ENCODE measurements at places on chromosomes 2 and 18.

DNA sequence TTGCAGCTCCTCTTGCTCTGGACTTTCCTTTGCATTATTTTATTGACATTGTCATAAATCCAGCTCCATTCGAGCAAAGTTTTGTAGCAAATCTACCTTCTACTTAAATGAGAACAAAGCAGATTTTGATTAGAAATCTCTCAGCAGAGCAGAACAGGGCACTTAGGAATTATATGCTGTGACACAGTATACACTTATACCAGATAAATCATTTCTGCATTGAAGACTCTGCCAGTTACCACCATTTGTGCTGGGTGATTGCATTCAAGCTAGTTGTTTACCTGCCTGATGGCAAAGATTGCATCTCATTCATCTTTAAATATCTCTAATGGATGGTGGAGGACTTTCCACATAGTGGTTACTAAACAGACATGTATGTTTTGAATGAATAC lies 441.7 kb upstream of the HNMT start:
- no peak for DNase-seq

DNA sequence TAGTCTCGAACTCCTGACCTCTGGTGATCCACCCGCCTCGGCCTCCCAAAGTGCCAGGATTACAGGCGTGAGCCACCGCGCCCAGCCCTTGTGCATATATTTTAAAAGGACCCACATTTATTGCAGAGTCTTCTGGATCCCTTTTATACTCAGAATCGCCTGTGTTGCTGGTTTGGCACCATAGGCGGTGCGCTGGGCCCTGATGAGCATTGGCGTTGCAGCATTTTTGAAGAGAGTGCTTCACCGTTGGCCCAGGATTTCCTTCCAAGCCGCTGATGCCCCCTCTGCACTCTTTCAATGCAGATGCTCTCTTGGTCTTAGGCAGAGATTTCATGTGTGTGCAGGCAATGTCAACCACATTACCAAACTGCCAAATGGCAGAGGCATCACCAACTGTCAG lies 13.5 kb upstream of the TFCP2L1 start:
- DNase-seq = no peak

GRCh38 chr2:28404086-28404485 lies 11.4 kb downstream of the FOSL2 start:
- no peak for DNase-seq

GRCh38 chr18:43192408-43192807 lies 76.9 kb upstream of the RIT2 start:
- DNase-seq = no peak

DNA sequence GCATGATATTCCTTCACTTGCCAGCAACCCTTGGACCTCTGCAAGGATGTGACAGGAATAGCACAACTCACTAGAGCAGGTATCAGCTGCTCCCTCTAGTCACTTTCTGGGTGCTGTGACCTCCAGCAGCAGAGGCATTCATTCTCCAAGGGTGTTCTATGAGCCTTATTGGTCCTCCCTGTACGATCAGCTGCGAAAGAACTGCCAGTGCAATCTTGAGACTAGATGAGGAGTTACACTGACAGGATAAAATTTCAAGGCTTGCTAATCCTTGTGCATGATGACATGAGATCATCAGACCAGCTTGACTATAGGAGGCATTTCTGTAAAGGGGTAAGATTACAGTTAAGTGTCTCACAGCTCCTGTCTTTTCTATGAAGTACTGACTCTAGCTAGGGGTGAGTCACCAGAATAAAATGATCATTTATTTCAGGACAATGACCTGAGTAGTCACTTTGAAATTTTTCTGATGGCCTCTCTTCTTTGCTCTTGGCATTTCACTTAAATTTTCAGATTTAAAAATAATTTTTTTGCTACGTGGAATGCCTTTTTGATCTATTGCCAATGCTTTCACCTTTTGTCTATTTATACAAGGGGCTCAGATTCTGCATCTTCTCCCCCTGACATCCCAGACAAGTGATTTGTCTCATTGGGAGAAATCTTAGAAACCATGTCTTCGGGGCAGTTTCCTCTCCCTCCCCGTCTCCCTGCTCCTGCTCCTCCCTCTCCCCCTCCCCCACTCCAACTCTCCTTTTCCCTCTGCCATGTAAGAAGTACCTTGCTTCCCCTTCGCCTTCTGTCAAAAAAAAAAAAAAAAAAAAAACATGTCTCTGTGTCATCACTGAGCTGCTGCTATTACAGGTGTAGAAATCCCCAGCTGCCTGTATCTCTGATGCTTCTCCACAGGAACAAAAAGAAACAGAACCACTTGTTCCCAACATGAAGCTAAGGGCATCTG lies 49.2 kb upstream of the FRZB start:
- DNase-seq = peak; percentile 93

- DNase-seq = no peak
Measured at GRCh38 chr2:162017233-162017632, 56.8 kb downstream of the DPP4 start.

- peak; percentile 41 for DNase-seq
Measured at GRCh38 chr2:236715491-236715961, 145.9 kb downstream of the ACKR3 start.

- DNase-seq = peak; percentile 0
Measured at GRCh38 chr2:33791625-33792024, 192.5 kb upstream of the FAM98A start.

- DNase-seq = no peak
Measured at GRCh38 chr2:117755768-117756167, 58.7 kb upstream of the DDX18 start.

GRCh38 chr2:80244905-80245584 lies 59.5 kb downstream of the LRRTM1 start:
- DNase-seq = no peak

DNA sequence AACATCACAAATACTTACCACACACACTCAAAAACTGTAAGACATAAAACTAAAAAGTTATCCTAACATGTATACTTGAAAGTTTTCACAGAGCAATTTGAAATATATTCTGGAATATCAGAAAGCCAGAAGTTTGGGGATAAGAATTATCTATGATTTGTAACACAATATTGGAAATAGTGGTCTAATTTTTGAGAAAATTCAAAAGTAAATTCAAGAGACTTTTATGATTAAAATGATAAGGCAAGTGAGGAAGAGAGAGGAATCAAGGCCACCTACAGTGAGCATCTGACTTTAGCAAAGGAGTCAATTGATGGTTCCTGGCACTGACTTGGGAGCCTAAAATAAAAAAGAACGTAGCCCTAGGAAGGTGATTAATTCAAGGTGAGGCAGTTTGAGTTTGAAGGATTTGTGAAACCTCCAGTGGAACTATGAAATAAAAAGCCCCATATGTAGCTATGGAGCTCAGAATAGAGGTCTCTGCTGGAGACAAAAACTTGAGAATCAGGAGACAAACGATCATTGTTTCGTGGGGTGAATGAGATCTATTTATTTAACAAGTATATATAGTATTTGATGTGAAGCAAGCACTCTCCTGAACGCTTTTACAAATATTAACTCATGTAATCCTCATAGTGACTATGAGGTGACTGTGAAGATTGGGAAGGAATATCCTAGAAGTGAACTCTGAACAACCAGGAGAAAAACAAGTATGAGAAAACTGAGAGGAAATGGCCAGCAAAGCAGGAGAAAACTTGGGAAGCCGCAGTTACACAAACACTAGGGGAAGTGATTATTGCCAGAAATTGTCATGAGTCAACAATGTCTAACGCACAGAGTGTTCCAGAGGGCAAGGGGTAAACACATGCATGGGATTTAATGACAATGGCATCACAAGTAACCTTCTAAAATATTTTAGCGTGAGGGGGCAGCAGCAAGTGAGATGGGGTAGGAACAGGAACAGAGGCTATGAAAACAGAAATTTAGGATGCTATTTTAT lies 12.8 kb downstream of the TFPI start:
- peak; percentile 91 for DNase-seq

GRCh38 chr18:12015416-12016062 lies 34.2 kb downstream of the IMPA2 start:
- peak; percentile 73 for DNase-seq

- no peak for DNase-seq
Measured at GRCh38 chr2:70697603-70698383, 70.2 kb downstream of the ADD2 start.

- DNase-seq = peak; percentile 74
Measured at GRCh38 chr2:20509770-20510490, 63.1 kb downstream of the RHOB start.

- DNase-seq = peak; percentile 61
Measured at GRCh38 chr2:67219651-67220050, 177.5 kb upstream of the ETAA1 start.

DNA sequence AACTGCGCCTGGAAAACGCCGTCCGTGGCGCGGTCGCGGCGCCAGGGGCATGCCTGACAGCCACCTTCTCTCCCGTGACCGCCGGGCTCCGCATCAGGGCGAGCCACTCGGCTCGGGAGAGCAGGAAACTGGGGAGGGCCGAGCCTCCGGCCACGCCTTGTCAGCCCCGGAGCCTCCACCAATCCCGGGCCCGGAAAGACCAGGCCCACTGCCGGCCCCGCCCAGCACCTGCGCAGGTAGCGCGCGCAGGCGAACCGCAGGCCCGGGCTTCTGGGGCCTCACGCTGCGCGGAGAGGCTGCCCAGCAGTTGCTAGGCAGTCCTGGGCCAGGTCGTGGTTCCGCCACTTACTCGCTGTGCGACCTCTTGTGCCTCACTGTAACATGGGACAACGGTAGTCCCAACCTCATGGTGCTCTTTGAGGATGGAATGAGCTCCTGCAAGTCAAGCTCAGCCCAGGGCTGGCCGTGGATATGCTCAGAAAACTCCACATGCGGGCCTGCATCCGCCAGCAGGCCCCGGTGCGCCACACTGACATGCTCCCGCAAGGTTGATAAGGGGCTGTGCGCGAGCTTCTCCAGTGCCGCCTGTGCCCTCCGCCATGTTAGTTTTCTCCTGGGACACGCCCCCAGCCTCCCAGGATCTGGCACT lies 97.1 kb downstream of the INHBB start:
- DNase-seq = no peak
